Non-pigmented ciliary epithelial cell (primary cell): ENCODE measurements at places on chromosomes 5 and 9.

DNA sequence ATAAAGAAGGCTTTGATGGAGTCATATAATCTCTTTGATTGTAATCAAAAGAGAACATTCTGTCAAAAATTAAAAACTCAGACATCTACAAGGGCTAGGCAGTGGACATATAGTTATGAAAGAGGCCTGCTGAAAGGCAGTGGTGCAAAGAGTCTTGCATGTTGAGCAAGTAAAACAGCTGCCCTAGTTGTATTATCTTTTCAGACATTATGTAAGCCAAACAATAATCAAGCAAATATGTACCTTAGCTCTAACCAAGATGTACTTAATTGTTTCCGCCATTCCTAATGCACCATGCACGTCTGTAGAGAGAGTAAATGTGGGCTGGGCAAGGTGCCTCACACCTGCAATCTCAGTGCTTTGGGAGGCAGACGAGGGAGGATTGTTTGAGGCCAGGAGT, 14.3 kb downstream of the GAPT start:
- DNase-seq, result no peak

DNA sequence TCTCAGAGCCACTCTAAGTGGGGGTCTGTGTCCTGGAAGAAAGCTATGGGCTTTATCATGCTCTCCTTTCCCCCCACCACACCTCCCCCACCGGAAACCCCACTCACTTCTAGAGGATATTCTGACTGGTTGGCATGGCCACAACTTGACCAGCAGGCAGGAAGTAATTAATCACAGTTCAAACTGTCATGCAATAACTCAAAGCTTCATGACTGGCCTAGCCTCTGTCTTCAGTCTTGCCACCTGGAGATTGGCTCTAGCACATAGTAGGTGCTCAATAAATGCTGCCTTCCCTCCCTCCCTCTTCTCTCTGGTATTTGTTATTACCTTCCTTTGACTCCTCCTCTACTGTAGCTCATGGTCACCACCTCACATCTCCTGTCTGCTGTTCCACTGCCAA, 124.7 kb downstream of the GABBR2 start:
- DNase-seq, result no peak

- DNase-seq, result no peak
Measured at GRCh38 chr5:164203581-164204225, 698.3 kb downstream of the MAT2B start.

GRCh38 chr5:133359861-133360260, 252.5 kb downstream of the FSTL4 start:
- no peak for DNase-seq

- no peak for DNase-seq
Measured at GRCh38 chr9:132857616-132858342, 20.3 kb downstream of the AK8 start.
